ENCODE measurements at places on chromosomes 6 and 20.

GRCh38 chr6:124099520-124099919, 295.9 kb downstream of the NKAIN2 start:
- DNase-seq: no peak

DNA sequence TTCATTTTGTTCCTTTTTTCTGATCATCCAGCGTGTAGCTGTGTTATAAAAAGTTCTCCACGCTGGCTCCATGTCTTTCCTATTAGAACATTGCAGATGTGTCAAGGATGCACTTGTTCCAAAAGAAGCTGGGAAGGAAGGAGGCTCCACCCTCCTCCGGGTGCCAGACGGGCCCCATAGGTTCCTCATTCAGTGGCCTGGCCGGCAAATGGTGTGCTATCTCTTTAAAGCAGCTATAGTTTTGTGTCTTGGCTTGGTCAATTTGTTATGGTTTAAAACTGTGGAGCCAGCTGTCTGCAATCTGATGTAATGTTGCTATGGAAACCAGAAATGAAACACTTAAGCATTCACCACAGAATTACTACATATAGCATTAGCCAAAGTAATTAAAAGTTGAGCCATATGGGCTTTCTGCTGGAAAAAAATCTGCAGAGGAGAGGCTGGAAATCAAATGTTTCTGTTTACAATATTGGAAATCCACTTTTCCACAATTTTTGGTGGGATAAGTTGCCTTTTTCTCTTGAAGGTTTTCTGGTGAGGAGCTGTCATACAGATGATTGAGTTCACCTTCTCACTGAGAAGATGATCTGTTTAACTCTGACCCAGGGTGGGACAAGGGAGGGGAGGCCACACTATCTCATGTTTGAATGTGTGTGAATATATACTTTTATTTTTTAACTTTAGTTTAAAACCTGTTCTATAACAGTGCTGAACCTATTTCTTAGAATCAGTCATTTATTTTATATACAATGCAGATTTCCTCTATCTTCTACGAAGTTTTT, 167.4 kb downstream of the SASH1 start:
- DNase-seq: peak; percentile 62

DNA sequence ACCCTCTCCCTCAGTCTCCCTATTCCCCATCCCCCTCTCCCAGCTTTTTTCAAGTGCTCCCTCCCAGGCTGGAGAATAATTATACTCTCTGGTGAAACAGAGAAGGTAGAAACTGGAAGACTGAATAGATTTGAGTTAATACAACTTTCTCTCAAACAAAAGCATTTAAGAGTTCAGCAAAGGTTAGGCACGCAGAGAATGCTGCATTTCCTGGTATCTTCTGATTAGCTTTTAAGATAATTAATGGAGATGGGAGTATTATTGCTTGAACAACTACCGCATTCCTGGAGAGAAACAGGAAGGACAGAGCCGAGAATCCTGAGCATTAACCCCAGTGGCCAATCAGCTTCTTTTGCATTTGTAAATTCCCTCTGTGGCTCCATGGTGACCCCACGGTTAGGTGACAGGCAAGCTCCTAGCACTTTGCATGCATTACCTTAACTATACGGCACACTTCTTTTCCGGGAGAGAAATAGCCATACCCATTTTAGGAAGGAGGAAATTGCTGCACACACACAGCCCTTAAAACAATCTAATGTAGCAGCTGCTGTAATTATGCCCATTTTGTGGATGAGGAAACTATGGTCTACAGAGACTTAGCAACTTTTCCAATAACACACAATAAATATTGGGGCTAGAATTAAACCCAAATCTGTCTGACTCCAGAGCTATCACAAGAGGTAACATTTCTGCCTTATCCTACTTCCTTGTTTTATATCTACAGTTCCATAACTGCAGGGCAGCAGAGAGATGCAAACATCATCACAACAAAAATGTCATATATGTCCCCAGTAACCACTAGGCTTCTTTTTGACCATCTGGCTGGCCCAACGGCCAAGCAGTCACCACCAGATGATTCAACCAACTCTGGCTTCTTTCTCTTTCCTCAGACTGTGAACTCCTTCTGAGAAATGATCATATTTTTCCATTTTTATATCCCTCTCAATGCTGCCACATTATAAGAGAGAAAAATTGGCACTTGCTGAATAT, 169.9 kb downstream of the CD24 start:
- DNase-seq: no peak

DNA sequence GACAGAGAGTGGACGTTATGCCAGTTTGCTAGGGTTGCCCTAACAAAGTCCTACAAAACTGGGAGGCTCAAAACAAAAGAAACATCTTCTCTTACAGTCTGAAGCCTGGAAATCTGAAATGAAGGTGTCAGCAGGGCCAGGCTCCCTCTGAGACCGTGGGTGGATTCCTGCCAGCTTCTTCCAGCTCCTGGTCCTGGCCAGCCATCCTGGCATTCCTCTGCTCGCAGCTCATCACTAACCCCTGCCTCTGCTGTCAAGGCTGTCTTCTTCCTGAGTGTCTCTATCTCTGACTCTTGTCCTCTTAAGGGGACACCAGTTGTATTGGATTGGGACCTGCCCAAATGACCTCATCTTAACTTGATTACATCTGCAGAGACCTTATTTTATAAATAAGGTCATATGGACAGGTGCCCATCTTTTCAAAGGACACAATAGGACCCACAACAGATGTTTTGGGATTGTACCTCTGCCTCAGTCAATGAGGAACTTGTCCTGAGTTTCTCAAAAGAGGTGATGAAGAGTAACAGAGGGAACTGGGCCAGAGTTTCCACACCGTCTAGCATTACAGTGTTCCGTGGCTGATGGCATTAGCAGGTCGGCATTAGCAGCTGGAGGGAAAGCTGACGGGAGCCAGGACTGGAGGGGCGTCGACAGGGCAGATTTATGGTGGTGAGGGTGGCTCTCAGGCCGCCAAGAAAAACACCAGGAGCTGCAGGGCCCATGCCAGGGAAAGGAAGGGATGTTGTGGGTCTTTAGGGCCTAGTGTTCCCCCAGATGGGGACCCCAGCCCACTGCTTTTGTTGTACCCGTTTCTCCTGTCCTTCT, 157.3 kb downstream of the TBXT start:
- DNase-seq: no peak

GRCh38 chr6:36426622-36427021, 16.0 kb downstream of the PXT1 start:
- no peak for DNase-seq

- DNase-seq: no peak
Measured at GRCh38 chr20:25205277-25206062, 10.0 kb downstream of the ENTPD6 start.

GRCh38 chr6:159080217-159080976, 35.6 kb upstream of the TAGAP start:
- no peak for DNase-seq

- DNase-seq: no peak
Measured at GRCh38 chr20:41573955-41574354, 44.2 kb downstream of the CHD6 start.

- no peak for DNase-seq
Measured at GRCh38 chr20:47727909-47728361, 57.3 kb downstream of the SULF2 start.

DNA sequence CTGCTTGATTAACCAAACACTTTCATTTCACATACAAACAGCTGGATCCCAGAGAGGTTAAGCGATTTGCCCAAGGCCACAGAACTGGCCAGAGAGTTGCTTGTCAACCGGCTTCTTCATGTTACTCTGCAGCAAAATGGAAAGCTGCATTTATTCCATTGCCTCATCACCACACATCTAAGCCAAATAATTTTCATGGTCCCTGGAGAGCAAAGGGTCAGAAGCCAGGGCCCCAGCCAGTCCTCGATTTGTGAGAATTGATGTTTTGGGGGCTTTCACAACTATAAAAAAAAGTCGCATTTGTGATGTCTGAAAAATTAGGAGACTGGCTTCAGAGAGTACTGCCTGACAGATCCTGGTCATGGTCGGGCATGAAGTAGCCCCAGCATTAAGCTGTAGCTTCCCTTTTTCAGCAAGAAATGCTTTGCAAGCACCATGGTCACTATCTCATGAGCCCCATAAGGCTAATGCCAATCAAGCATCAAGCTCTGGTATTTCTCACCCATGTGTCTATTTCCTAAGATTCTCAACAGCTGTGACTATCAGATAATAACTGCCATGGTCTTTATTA, 95.8 kb downstream of the BANF2 start:
- DNase-seq: no peak

DNA sequence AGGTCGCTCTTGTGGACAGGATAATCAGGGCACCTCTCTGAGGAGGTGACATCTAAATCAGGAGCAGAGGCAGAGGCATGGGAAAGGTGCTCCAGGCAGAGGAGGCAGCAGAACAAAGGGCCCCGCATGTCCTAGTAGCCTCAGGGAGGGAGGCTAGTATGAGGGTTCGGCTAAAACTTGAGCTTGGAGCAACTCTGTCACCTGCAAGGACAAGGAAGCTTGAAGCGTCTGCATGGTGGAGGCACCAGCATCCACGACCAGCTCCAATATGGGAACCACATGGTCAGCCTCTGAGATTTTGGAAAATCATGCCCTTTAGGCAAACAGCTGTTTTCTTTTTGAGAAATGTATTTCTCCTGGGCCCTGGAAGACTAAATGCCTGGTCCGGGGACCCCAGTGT, 13.0 kb upstream of the MPC1 start:
- DNase-seq: no peak

DNA sequence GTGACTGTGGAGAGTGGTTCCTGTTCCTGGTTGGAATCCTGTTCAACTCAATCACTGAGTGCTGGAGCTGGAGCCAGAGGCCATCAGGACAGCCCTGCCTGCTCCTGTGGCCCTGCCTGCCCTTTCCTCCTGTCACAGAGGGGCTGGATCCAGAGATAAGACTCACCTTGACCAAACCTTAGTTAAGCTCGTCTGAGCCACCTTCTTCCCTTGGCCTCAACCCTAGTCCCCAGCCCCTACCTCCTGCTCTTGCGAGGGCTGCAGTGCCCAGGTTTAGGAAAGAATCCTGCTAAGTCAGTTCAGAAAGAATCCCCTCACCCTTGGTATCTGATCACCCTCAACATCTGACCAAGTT, 47.0 kb upstream of the CST5 start:
- no peak for DNase-seq

DNA sequence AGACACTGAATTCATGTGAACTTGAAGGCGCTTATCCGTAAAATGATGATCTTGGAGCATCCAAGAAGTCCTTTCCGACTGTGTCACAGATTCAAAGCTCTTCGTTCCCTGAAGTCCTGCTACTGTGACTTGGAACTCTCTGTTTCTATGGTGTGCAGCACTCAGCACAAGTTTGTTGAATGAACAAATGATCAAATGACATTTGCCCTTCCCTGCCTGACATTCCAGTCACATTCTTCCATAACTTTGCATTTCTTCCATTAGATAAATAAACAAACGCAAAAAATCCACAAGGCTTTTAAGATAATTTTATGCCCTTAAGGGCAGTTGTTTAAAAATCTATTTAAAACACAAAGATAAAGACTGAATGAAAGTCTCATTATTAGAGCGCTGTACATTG, 39.9 kb downstream of the SGK1 start:
- no peak for DNase-seq

- DNase-seq: no peak
Measured at GRCh38 chr6:32968867-32969684, 682 bp downstream of the BRD2 start.

DNA sequence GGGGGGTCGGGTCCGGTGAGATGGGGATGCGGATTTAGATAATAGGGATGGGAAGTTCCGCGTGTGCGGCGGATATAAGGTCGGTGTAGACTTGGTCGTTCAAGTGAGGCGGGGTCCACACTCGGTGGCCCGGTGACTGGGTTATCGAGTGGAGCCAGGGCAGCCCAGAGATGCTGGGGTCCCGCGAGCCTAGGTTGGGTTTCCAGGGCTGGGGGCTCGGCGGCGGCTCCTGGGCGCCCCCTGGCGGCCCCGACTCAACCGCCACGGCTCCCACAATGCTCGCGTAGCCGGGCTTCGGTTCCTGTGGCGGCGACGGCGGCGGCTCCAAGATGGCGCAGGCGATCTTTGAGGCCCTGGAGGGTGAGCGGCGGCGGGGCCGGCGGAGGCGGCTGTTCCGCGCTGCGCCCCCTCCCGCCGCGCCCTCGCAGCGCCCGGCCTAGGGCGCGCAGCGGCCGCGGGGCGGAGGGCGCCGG, at the start of gene ZNF341:
TSS of gene ZNF341 (plus strand) at position 304 of the 473 bp plus-strand sequence. CDS start at position 330, 26 bp downstream.
- DNase-seq: peak; percentile 93

DNA sequence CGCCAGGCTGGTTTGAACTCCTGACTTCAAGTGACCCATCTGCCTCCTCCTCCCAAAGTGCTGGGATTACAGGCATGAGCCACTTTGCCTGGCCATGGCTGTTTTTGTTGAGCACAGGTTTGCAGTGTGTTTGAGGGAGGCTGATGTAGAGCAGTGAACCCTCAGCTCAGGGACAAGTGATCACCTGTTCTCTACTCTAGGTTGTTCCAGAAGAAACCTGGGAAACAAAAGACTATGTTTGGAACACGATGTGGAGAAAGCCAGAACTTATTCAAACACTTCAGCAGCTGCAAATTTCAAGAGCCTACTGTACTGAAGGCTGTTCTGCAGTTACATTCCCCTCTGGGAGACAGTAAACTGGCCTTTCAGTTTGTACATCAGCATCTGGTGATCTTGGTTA, 4.7 kb downstream of the TULP1 start:
- no peak for DNase-seq

DNA sequence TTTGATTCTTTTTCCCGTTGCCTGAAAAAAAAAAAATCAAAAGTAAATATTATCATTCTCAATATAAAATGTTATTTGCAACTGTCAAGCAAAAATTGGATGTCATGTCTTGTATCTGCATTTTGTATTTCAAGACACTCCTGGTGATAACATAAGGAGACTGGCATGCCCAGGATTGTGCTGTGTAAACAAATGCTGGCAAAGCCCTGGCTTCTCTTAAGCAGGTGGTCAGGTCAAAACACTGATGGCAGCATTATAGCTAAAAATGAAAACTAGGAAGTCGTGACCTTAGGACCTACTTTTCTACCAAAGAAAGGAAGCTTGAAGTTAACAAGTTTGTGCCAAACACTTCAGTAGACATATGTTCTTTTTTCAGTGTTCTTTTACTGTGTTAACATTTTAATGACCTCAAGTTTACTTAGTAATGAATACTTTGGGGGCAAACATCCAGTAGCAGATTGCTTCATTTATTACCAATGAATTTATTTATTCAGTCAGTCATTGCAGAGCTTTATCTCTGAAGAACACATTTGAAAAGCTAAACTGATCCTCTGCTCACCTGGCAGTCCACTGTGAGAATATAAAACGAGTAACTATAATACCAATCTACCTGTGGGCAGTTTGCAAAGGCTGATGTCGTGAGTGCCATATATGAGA, 243.1 kb upstream of the FLRT3 start:
- no peak for DNase-seq

GRCh38 chr6:153145591-153145990, 14.5 kb upstream of the RGS17 start:
- DNase-seq: no peak

- DNase-seq: no peak
Measured at GRCh38 chr6:152859225-152859624, 108.6 kb downstream of the VIP start.

DNA sequence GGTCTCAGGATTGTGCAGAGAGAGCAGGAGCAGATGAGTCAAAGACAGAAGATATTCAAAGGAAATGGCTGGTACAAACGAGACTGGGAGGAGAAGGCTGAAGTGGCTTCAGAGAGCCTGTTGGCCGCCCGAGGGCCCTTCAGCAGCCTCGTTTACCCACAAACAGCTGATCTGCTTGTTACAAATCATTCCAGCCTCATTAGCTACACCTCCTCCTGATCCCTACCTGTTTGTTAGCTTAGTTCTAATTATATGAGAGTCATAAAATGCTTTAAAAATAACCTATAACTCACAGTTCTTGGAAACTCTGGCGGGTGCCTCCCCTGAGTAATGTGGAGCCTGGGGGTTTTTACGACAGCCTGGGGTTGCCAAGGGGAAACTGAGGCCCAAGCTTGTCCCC, 12.6 kb downstream of the GLP1R start:
- no peak for DNase-seq

Measured in GOT3 (cell line).